ENCODE measurements at places on chromosomes 2 and 18.

DNA sequence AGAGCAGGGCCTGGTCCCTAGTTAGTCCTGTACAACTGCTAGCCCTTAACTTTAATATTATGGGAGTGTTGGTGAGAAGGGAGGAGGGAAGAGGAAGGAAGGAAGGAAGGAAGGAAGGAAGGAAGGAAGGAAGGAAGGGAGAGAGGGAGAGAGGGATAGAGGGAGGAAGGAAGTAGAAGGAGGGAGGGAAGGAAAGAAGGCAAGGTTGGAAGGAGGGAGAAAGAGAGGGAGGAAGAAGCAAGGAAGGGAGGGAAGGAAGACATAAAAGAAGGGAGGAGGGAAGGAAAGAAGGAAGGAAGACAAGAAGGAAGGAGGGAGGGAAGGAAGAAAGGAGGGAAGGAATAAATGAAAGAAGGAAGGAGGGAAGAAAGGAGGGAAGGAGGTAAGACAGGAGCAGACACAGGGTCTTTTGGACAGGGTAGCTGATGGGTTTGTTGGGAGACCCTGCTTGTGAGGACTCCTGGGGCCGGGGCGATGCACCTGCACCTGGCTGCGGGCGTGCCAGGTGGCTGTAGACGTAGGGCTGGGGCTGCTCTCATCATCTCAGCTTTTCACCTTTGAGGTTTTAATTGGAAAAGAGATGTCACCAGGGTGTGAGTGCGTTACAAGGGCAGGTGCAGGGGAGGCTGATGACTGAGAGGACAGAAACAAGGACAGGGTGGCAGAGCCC lies 5.9 kb upstream of the POMC start:
- no peak for DNase-seq

DNA sequence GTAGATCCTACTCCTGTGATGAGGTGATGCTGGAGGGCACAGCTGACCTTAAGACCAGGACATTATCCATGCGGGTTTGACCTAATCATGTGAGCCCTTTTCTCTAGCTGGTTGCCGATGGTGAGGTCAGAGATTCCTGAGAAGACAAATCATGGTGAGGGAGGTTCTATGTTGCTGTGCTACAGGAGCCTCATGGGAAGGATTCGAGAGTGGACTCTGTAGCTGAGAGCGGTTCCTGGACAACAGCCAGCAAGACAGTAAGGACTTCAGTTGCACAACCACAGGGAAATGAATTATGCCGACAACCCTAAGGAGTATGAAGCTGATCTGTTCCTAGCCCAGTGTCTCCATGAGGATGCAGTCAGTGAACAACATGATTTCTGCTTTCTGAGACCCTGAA lies 80.4 kb downstream of the EPB41L3 start:
- DNase-seq = no peak

DNA sequence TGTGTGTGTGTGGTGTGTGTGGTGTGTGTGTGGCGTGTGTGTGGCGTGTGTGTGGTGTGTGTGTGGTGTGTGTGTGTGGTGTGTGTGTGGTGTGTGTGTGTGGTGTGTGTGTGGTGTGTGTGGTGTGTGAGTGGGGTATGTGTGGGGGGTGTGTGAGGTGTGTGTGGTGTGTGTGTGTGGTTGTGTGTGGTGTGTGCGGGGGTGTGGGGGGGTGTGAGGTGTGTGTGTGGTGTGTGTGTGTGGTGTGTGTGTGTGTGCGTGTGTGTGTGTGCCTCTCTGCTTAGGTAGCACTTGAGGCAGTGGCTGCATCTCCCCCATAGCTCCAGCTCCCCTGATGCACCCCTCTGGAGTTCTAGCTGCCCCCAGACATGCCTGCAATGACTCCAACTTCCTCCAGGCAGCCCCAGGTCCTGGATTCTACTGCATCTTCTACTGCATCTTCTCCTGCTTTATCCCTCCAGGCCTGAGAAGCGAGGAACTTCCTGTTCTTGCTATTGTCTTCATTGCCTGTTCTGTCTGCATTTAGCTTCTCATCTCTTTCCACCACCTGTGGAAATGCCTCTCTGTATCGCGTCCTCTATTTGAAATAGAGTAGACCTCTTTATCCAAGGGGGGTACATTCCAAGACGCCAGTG lies 22.2 kb upstream of the MLPH start:
- no peak for DNase-seq

DNA sequence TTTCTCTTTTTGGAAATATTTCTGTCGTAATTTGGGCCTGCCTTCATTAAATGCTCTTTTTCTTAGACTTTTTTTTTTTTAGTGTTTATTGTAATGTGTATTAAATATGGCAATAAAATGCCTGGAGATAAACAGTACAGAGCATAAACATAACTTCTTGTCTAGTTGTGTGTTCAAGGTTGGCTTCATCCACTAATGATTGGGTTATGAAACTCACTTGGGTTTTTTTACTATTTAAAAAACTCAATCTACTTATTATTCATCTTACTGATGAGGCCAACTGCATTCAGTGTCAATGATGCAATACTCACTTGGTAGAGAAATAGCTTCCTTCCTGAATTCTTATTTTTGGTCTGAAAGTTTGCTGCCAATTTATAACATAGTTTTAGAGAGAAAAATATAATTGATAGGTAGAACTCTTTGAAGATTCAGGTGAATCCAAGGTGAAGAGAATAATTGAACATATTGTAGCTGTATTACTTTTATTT lies 144.2 kb upstream of the NABP1 start:
- no peak for DNase-seq

DNA sequence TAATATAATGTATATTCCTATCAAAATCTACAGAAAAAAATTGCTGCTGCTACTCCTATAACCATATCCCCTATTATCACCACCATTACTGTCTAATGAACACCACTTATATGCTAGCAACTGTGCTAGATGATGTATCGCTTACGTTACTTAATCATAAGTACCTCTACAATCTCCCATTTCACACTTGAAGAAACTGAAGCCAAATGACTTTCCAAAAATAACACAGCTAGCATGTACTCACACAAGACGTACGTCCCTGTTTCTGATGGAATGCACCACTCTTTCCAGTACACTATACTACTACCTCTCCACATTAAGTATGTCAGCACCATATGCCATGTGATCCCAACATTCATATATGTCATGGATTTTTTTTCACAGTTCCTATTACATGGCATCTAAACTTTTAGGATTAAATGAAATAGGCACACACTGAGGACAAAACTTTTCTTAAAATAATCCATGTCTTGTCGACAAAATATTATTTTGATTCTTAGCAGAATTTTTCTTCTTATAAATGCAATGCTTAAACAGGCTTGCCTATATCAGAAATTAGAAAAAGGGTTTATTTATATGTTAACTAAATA lies 112.8 kb downstream of the NBAS start:
- no peak for DNase-seq

DNA sequence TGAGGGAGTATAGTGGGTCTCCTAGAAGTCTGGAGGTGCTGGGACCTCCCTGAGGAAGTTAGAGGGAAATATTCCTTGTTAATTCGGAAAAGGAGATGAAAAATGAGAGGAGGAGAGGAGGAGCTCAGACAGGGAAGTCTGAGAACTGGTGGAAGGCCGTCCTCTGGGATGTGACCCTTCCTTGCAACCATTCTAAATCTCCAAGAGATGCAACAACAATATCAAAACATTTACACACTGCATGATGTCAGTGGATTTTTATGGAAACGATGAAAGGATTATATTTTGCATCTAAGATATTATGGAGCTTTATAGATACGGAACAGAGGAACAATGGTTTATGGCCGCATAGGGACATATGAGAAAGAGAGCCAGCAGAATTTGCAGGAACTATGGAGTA lies 49.8 kb upstream of the COBLL1 start:
- DNase-seq = no peak

- no peak for DNase-seq
These were observed 84.1 kb downstream of the PRELID3A start for GRCh38 chr18:12491611-12492435.

- no peak for DNase-seq
These were observed 171.8 kb downstream of the UBR3 start for GRCh38 chr2:169999054-169999453.

- DNase-seq = no peak
These were observed 453.4 kb downstream of the KCNJ3 start for GRCh38 chr2:155151945-155152344.

DNA sequence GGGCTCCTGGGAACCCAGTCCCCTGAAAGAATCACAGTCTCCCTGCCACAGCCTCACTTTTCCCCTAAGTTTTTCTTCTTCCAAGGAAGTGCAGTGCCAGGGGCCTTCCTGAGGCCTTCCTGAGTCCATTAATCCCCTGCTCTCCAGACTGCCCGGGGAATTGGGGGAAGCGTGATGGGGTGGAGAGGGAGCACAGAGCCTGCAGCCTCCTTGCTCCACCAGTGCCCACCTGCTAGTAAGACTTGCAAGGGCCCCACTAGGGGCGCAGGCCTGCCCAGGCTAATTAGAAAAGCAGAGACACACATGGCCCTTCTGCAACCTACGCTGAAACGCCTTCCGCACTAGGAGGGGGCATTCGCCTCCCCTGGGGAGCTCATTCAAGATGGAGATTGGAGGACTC lies 110.6 kb downstream of the MRO start:
- DNase-seq = no peak

DNA sequence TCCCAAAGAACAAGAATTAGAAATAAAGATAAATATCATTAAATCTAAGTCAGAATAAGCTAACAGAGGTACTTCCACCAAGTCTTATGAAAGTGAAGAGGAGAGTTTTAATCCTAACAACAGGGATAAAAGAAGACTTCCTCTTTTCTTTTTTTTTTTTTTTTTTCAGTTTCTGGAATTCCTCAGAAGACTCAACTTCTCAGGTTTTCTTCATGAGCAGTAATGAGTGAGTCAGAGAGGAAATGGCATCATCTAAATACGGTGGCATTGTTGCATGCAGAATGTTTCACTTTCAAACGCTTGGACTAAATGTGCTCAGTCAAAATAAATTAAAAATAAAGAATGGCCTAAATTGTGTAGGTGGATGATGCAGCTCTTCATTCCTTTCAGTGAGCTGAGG lies 45.6 kb upstream of the ARHGAP15 start:
- DNase-seq = no peak

- DNase-seq = no peak
These were observed 8.0 kb downstream of the AGFG1 start for GRCh38 chr2:227479865-227480475.

GRCh38 chr18:44510390-44510789 lies 170.3 kb upstream of the SETBP1 start:
- no peak for DNase-seq

DNA sequence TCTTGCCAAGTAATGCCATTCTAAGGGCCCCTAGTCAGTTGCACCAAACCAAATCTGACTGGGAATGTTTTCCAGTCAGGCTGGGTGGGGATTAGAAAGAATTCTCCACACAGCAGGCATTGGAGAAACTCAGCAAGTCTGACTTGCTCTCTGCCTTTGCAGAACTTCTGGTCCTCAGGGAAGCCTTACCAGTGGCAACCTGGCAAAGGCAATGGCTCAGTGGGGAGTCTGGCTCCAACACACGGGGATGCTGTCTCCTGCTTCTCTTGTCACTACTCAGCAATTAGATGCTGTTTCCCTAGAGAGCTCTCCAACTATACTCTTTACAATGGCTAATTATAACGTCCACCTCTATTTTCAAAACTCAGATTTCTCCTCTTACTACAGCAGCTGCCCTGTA lies 810.7 kb downstream of the LRRTM4 start:
- no peak for DNase-seq

DNA sequence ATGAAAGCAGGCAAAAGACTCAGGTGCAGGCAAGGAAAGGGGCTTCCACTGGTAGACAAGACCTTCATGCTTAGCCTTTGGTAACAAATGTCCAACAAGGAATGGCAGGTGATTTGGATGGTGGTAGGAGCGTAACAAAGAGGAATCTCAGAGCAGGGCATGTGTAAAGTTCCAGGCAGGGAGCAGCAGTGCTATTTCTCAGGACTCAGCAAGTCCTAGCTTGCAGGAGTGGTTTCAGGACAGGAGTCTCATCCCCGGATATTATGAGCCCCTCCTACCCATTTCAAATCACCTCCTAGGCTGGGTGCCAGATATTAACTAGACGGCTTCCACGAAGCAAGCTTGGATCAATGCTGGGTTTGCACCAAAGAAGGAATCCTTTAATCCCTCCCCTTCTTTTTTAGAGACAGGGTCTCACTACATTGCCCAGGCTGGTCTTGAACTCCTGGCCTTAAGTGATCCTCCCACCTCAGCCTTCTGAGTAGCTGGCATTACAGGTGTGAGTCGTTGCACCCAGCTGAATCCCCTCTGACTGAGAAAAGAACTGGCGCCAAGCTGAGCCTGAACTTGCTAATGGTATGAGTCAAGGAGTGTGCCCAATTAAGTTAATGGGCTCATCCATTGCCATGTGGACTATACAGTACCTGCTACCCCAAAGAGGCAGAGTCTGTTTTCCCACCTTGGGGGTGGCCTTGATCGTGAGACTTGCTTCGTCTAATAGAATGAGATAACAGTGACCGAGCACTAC lies 190.3 kb downstream of the ARL4C start:
- DNase-seq = no peak

GRCh38 chr2:225165052-225165451 lies 122.8 kb upstream of the DOCK10 start:
- DNase-seq = no peak

- DNase-seq = no peak
These were observed 769.6 kb upstream of the CRIM1 start for GRCh38 chr2:35585972-35586371.

- DNase-seq = no peak
These were observed 36.5 kb downstream of the WDR75 start for GRCh38 chr2:189477756-189478155.

DNA sequence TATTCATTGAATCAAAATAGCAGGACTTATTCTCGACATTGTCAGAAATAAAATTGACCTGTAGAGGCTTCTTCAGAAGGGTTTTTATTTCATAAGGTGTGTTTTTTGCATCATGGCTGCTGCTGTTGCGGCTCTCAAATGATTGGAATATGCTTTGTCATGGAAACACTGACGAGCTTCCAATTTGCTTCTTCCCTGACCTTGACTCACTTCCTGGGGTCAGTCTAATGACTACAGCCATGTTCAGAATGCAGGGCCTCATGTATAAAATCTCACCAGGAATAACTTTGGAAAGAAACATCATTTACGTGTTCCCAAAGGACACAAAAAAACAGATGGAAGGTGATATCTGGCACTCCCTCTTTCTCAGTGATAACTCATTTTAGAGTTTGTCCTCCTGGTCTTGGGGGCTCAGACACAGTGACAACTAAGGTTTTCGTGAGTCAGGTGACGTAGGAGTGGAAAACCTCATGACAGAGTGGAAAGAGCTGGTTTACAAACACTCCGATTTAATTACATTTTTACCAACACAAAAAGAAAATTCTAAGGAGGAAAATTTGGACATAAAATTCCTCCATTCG lies 467.0 kb upstream of the RAB12 start:
- DNase-seq = no peak

- DNase-seq = no peak
These were observed 1040.3 kb downstream of the SOCS6 start for GRCh38 chr18:71329114-71329513.

DNA sequence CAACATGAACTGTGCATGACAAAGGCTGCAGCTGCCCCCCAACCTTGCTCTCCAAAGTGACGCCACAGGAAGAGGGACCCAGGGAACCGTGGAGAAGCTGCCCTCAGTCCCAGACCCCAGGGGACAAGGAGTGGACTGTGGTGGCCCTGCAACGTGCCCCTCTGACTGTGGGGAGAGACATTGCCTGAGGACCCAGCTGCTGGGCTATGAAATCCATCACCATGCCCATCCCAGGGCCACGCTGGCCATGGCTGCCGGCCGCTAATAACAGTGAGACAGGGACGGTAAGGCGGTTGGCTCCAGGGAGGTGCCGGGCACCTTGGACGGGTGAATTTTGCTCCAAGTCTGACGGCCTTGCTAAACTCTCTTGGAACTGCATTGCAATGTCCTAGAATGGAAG lies 211.3 kb upstream of the HDAC4 start:
- no peak for DNase-seq

GRCh38 chr2:199325881-199326280 lies 131.9 kb downstream of the SATB2 start:
- no peak for DNase-seq

GRCh38 chr18:10011061-10011460 lies 97.2 kb downstream of the VAPA start:
- no peak for DNase-seq

Measured in NCI-H526 (cell line).